HFFc6 (cell line): ENCODE measurements at places on chromosomes 5 and 9.
A peak's percentile ranks its signal among the peaks of the same experiment; 100 is the strongest.

DNA sequence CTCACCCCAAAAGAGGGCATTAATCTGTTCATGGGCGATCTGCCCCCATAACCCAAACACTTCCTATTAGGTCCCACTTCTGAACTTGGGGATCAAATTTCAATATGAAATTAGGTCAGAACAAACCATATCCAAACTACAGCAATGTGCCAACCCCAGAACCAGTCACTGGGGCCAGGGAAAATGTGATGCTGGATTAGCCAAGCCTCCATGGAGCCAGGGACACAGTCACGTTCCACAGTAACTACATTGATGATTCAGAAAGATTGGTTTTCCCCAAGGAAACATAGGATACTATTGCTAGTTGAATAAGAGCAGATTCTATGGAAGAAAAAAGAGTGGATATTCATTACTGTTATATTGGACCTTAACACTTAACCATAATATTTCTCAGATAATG lies 84.2 kb downstream of the GIN1 start:
- no peak for DNase-seq

GRCh38 chr9:114957558-114957957 lies 27.2 kb upstream of the TNFSF8 start:
- DNase-seq, result no peak

GRCh38 chr9:102456562-102456961 lies 538.6 kb upstream of the CYLC2 start:
- no peak for DNase-seq

- DNase-seq, result no peak
These were observed 40.4 kb downstream of the COL5A1 start for GRCh38 chr9:134682026-134682425.

GRCh38 chr5:127229185-127229889 lies 61.3 kb upstream of the MEGF10 start:
- DNase-seq, result peak; percentile 3

GRCh38 chr5:20360263-20360662 lies 372.3 kb upstream of the CDH18 start:
- no peak for DNase-seq

GRCh38 chr5:72433522-72433921 lies 73.7 kb downstream of the ZNF366 start:
- DNase-seq, result no peak

DNA sequence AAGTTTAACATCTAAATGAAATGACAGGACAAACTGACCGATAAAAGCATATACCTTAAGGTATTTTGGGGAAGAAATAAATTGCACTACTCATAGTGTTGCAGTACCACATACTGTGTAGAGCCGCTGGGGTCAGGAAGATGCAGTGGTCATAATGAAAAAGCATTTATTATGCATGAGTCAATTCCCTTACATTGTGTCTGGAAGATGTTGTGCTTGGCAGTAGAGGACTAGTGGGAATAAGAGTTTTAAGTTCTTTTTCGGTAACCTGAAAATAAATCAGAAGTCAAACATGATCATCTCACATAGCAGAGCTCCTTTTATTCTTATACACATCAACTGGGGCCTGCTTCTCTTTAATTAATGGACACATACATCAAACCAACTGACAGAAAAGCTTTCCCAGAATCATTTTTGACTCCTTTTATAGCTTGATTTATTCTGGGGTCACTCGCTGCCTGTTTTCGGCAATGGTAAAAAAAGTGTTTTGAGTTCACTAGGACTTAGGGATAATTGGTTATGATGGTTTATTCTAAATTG lies 262.5 kb upstream of the CHD1 start:
- DNase-seq, result no peak

DNA sequence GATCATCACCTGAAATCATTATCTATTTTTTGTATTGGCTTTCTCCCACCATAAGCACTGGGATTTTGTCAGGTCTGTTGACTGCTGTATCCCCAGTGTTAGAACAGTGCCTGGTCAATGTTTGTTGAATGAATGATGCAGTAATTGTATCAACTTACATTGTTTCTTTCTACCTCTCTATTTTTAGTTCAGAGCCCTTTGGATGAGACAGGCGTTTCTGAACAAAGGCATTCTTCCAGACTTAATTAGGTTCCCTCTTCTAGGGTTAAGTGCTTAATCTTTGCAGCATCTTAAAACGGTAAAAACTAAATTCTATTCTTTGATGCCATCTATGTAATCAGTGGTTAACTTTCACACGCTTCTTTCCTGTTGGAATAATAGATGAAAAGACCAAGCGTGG lies 26.3 kb downstream of the SLC44A1 start:
- DNase-seq, result no peak

DNA sequence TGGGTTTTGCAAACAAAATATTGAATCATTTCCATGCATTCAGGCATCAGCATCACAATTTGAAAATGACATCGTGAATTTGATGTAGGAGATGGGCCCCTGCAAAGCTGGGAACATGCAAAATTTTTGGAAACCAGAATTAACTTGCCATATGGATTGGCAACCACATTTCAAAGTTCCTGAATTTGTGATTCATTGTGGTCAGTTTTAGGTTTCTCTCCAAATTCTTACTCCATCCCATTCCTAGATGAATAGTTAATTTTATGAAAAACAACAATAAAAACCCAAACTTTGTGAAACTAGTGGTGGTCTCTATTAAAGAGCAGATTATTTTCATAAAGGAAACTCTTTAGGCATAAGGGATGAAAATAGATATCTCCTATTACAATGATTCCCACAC lies 107.8 kb upstream of the SLIT3 start:
- no peak for DNase-seq

DNA sequence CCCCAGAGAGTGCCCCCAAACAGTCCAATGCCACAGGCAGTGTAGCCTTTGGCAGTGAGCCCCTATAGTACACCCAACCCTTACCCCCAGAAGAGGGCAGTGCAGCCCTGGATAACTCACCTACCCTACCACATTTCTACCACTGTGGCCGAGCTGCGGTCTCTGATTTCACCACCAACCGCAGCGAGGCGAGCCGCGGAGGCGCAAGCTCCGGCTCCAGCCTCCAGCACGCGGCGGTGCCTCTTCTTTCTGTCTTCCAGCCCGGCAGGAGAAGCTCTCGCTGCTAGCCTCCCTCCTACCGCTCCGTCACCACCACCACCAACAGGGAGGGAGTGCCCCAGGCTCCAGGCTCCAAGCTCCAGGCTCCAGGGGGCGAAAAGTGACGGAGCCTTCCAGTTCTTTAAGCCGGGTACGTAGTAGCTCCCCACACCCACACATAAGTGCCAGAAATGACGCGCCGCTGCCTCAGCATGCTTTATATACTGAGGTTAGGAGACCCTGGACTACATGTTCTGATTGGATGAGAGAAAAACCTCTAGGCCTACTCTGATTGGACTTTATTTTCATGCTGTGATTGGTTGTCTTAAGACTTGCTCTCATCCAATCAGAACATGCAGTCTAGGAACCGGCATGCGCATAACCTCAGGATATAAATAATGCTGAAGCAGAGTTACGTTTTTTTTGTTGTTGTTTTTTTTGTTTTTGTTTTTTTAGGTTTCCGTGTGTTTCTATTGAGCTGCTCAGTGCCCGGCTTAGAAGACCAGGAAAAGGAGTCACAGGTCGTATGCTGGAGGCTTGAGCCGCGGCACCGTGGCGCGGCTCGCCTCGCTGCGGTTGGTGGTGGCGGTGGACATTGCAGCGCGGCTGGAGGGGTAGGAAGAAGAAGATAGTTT lies at the start of gene PCAT7:
TSS of gene PCAT7 (plus strand) at position 645 of the 893 bp plus-strand sequence.
- peak; percentile 11 for DNase-seq

GRCh38 chr9:109411069-109411761 lies 86.9 kb downstream of the PTPN3 start:
- no peak for DNase-seq

- no peak for DNase-seq
These were observed 294.8 kb downstream of the ASTN2 start for GRCh38 chr9:117120061-117120460.

GRCh38 chr5:142145106-142145900 lies 36.7 kb downstream of the NDFIP1 start:
- DNase-seq, result peak; percentile 62

- DNase-seq, result no peak
These were observed 80.2 kb downstream of the OSTF1 start for GRCh38 chr9:75168270-75169178.

DNA sequence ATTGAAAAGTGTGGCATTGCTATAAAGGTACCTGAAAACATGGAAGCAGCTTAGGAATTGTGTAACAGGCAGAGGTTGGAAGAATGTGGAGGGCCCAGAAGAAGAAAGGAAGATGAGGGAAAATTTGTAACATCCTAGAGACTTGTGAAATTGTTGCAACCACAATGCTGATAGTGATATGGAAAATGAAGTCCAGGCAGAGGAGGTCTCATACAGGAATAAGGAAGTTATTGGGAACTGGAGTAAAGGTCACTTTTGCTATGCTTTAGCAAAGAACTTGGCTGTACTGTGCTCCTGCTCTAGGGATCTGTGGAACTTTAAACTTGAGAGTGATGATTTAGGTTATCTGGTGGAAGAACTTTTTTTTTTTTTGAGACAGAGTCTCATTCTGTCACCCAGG lies 43.5 kb downstream of the PTPDC1 start:
- DNase-seq, result no peak

- DNase-seq, result no peak
These were observed 52.5 kb upstream of the CTNNA1 start for GRCh38 chr5:138700581-138701362.

GRCh38 chr5:15001517-15001916 lies 129.9 kb upstream of the ANKH start:
- DNase-seq, result no peak

GRCh38 chr5:149445739-149446369 lies 66.8 kb upstream of the IL17B start:
- peak; percentile 100 for DNase-seq

- no peak for DNase-seq
These were observed 59.6 kb downstream of the ATG10 start for GRCh38 chr5:82031220-82032119.

DNA sequence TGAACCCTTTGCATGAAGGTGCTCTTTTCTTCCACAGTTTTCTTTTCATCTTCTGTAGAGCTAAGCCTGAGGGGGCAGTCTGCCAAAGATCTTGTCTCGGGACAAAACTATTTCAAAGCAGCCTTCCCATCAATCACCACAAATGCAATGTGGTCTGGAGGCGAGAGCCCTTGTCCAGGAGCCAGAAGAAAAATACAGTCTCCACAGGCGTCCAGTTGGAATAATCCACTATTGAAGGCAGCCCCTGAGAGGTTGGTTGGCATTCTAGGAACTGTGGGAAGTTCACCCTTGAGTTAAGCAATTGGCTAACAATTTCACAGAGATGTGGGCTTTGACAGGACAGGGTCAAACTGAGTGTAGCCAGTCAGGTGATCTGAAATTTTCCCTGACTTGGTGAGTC lies 72.0 kb downstream of the SEMA6A start:
- DNase-seq, result no peak

DNA sequence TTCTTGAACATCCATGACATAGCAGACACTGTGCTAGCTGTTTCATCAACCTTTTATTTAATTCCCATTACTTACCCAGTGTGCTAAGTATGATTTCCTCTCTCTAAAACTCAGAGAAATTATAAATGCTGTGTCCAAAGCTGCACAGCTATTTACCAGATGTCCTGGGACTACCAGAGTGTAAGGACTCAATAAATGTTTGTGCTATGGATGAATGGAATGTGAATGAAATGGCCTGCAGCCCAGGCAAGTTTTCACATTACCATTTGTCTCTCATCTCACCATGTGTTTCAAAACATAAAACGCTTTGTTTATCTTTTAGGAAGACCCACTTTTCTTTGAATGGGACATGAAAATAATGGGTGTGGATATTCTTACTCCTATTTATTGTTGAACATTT lies 96.2 kb downstream of the ARHGEF28 start:
- DNase-seq, result peak; percentile 21
